ENCODE measurements at places on chromosomes 4 and X.

- DNase-seq: no peak
These were observed 19.7 kb upstream of the GPM6B start for GRCh38 chrX:13836575-13836974.

GRCh38 chr4:16196482-16197393 lies 29.5 kb downstream of the TAPT1 start:
- no peak for DNase-seq

- DNase-seq: no peak
These were observed 1.4 kb downstream of the ARHGAP24 start for GRCh38 chr4:85476381-85476780.

GRCh38 chr4:56698329-56698728 lies 17.2 kb upstream of the HOPX start:
- DNase-seq: no peak

DNA sequence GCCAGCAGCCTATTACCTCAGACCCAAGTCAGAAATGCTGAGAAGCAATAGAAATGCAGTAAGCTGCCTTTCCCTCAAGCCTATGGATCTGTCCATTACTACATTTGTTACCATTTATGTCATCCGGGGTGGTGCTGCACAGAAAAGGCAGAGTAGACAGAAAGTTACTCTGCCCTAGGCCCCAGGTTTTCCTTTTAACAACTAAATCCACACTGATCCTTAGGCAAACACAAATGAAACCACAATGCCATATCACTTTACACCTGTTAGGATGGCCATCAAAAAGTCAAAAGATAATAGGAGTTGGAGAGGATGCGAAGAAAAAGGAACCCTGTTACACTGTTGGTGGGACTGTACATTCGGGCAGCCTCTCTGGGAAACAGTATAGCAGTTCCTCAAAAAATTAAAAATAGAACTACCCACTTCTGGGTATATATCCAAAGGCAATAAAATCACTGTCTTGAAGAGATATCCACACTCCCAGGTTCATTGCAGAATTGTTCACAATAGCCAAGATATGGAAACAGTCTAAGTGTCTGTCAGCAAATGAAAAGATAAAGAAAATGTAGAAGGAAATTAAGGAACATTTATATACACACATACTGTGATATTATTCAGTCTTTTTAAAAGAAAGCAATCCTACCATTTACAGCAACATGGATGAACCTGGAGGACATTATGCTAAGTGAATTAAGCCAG lies 186.3 kb downstream of the NWD2 start:
- DNase-seq: no peak

DNA sequence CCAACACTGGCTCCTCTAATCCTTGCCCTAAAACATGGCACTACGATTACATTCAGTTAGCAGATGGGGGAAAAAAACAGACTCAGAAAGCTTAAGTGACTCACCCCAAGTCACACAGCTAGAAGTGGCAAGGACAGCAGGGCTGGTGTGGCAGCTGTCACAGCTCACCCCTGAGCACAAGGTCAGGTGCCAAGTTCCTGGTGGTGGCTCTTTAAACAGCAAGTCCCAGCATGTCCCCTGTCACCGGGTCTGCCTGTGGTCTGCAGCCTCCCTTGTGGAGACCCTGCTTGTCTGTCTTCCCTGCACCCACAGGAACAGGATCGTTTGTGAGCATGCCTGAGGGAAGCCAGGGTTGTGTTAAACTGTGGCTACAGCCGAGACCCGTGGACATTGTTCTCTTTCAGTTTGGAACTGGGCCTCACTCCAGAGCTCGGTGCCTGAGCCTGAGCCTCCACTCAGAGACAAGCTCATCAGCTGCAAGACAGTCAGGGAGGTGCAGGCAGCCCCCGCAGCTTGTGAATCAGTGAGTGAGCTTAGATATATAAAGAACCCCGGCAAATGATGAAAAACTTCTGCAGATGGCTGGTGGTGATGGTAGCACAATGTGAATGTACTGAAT lies 260.8 kb downstream of the BCOR start:
- DNase-seq: no peak

- DNase-seq: no peak
These were observed 62.3 kb downstream of the KANTR start for GRCh38 chrX:53156207-53156596.

DNA sequence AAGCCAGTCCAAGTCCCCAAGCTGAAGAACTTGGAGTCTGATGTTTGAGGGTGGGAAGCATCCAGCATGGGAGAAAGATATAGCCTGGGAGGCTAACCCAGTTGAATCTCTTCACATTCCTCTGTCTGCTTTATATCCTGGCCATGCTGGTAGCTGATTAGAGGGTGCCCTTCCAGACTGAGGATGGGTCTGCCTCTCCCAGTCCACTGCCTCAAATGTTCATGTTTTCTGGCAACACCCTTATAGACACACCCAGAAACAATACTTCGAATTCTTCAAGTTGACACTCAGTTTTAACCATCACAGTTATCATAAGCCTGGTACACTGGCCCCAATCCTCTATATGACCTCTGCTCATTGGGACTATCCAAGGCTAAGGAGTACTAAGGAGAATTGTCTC lies 124.1 kb upstream of the WDR1 start:
- no peak for DNase-seq

GRCh38 chr4:188988131-188988530 lies 848.9 kb downstream of the TRIML1 start:
- no peak for DNase-seq

DNA sequence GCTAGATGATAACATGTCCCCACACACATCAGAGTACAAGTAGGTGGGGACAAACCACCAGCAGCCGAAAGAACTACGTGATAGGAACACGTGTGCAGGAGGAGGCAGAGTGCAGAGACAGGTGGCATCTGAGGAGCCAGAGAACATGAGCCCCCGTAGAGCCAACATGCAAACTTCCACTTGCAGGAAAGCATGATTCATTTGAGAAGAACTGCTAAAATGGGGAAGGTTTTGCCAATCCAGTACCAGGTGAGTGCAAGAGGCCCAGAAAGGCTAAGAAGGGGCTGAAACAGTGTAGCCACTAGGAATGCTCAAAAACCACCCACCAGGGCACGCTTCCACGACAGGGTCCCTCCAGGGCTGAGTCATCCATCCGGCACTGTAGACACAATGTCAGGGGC lies 149.8 kb upstream of the TENM3 start:
- DNase-seq: no peak

DNA sequence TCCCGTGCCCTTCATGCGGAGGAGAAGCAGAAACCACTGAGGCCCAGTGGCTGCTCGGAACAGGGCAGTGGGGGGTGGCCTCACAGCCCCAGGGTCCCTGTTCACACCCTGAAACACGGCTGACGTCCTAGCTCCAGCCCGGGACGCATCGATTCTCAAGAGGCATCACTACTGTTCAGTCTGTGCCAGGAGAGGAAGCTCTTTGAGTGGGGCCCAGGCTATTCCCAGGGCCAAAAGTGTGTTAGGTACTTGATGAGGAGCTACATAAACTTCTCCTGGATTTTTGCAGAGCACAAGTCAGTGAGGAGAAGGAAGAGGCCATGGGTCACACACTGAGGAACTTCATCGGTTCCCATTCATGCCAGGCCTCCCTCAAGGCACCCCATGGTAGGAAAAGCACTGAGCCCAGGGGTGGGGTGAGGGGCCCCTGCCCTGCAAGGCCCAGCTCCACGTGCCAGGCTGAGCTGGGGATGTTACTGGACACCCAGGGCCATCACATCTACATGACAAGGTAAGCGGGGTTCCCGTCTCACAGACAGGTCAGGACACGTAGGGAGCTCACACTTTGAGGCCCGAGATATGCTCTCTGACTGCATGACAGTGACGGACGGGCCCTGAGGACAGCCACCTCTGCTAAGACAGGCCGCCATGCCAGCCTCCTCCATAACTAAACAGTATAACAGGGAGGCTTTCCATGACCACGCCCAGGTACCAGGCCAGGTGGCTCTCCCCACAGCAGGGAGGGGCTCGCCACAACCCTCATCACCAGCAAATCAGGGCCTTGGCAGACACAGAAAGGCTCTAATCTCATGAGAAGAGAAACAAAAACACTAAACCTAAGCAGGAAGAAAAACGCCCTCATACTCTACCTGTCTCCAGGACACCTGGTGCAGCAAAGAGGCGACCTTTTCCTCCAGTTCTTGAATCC lies 12.4 kb downstream of the TNIP2 start:
- DNase-seq: no peak

DNA sequence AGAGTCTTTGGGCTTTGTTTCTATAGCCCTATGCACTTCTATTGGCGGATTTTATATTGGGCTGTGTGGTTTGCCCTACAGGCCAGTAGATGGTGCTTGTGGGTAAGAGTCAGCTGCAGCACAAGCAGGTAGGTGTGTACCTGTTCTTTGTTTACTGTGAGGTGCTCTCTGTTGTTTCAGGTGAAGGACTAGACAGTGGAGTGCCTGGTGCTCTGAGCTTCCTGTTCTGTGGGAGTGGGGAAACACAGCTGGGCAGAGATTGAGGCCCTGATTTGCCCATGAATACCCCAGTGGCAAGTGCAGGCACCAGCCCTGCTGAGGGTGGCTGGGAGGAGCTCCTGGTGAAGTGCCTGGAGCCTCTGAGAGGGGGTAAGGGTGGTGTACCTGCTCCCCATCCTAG lies 26.3 kb upstream of the UCP1 start:
- peak; percentile 34 for DNase-seq

- DNase-seq: no peak
These were observed 74.3 kb downstream of the CAMK2D start for GRCh38 chr4:113687067-113687718.

DNA sequence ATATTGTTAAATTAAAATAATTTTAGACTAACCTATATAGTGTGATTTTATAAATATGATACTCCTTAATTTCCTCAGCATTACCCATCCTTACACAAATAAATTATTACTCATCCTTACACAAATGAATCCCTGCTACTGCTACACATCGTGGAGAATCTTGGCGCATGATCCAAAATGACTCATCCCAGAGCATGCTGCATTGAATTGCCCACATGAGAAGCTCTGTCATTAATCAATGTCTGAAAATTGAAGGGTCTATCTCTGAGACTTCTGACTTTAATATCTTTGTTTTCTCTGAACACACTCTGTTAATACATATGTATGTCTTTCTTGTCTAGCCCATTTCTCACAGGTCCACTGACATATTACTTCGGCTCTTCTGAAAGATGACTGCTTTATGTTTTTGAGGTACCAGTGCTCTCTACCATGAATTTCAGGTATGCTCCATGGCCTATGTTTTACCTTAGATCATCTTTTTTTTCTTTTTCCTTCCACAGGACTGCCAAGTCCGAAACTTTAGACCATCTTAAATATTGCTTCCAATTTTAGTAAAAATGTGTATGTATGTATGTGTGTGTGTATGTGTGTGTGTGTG lies 15.7 kb upstream of the DUSP21 start:
- no peak for DNase-seq

- no peak for DNase-seq
These were observed 1.3 kb upstream of the HAND2 start for GRCh38 chr4:173531086-173531965.

DNA sequence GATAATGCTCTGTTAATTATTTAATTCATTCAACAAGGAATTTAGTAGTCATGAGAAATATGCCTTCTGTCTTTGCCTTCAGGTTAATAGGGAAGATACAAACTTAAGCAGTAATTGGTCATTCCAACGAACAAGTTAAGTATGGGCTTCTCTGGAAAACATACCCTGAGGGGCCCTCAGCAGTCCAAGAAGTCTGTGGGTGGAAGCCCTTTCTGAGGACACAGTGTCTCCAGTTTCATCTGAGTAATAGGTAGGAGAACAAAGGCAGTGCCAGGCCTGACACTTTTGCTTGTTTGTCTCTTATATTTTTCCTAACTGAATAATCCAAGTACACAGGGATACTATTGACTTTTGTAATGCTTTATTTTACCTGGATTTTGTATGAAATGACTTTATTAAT lies 262.5 kb downstream of the FBXW7 start:
- no peak for DNase-seq

GRCh38 chr4:96175871-96176270 lies 336.0 kb downstream of the PDHA2 start:
- no peak for DNase-seq

GRCh38 chr4:154344686-154345085 lies 146.9 kb downstream of the DCHS2 start:
- peak; percentile 15 for DNase-seq
